Stimulated activated CD8-positive, alpha-beta memory T cell treated with anti-CD3 and anti-CD28 coated beads, Interleukin-4, amount 100 ng/mL, for 4 hours (primary cell): ENCODE measurements at places on chromosomes 3 and 15.

GRCh38 chr3:52529376-52530333 is 4.0 kb downstream of the NT5DC2 start:
- no peak for DNase-seq

DNA sequence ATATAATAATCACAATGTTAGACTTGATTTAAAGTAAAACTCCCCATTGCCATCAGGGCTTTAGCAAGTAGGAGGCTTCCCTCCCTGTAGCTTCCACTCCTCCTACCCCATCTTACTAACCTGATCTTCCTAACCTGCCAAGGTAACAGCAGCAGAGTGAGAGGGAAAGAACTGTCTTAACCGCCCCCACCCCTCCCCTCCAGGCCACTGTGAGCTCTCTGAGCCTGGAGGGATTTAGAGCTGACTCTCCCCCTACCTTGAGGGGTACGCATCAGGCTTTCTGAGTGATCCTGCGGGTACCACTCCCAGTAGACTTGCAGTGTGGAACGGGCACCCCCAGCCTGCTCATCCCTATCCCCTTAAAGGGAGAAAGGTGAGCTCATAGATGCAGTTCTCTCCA is 11.4 kb upstream of the PRSS50 start:
- DNase-seq, result no peak

GRCh38 chr15:87716422-87716821 is 540.1 kb downstream of the NTRK3 start:
- no peak for DNase-seq

DNA sequence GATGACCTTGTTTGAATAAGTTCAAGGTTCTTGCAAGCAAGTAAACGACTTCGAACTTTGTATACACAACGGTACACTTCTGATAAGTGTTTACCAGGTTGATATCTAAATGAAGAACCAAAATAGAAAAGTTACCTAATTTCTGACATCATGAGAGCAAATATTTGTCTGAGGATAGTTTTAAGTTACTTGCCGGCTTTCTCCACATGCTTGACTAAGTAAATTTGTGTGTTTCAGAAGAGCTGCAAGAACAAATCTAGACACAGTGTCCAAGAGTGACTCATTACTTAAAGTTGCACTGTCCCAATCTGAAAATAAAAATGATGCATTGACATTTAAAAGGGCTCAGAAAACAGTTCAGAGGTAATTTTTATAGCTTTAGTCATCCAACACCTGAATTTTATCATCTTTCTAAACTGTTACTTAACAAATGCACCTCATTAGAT is 115.1 kb downstream of the HERC1 start:
- DNase-seq, result no peak

DNA sequence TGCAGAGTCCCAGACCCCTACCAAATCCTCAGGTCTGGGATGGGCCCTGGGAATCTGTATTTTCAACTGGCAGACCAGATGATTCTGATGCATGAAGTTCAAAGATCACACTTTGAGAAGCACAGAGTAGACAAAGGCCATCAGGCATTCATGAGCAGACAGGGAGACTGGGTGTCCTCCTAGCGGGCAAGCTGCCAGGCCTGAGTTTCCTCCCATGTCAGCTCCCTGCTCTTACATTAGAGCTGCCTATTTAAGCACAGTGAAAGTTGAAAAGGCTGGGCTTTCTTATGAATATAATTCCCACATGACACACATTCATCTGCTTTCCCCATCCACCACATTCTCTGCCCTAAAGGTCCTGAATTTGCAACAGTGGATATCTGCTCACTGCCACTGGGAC is 14.0 kb downstream of the CAPN3 start:
- no peak for DNase-seq

- no peak for DNase-seq
Observed at GRCh38 chr3:14570089-14570488, 29.9 kb upstream of the GRIP2 start.

- DNase-seq, result no peak
Observed at GRCh38 chr3:29353807-29354206, 72.9 kb downstream of the RBMS3 start.

- DNase-seq, result no peak
Observed at GRCh38 chr3:126512026-126512425, 5.5 kb downstream of the UROC1 start.

DNA sequence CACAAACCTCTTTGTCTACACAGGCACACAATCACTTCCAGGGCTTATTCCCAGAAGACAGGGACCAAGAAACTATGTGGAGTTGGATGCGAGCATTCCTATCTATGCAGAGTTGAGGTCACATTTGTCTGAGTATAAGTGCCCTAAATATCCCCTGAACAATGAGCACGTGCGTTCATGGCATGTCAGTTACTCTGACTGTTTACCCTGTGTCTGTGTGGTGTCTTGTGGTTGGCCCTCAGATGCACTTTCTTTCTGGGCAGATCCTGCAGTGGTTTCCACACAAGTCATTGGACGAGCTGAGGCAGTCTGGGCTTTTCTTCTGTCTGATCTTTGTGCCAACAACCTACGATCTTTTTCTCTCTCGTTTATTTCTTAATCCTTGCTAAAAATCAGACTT is 134.5 kb downstream of the FBN1 start:
- DNase-seq, result no peak

DNA sequence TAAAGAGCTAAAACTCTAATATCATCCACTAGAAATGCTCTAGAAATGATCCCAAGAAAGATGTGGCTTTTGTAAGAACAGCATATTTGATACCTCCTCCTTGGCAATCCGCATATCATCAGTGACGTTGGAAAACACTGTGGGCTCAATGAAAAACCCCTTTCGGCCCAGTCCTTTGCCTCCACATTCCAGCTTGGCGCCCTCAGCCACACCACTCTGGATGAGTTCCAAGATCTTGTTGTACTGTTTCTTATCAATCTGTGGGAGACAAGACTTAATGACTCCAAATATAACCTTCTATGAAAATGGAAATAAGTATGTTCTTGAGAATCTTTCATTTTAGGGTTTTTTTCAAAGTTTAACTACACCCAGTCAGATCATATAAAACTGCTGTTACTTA is 103.6 kb downstream of the ALDH1A2 start:
- DNase-seq, result no peak

DNA sequence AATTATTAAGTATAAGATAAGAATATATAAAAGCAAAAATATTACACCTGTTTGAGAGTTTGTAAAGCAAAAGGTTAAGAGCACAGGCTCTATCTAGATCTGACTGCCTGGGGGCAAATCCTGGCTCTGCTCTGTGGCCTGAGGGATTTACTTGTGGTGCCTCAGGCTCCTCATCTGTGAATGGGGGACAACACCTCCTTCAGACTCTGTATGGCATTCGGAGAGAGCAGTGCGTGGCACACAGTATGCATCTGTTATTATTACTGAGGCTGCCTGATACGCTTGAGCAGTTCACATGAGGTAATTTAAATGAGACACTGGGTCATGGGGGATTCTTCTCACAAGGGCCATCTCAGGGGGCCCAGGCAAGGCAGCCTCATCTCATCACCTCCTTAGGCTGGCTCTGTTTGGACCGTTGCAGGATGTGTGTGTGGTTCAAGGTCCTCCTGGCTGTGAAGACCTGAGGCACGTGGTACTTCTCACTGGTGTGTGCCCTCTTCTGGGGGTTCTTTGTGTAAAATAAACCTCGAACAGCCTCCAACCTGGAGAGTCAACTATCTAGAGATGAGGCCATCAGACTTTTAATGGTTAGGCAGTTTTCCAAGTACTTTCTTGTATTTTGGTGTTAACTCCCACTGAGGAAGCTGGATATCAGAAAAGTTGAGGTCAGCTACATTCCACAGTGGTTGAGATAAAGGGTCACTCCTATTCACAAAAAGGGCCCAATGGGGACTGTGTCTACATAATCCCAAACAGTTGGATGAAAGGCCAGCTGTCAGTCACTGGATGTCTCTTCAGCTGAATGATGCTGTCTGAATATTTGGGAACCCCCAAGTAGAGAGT is 9.0 kb downstream of the GNB5 start:
- no peak for DNase-seq

DNA sequence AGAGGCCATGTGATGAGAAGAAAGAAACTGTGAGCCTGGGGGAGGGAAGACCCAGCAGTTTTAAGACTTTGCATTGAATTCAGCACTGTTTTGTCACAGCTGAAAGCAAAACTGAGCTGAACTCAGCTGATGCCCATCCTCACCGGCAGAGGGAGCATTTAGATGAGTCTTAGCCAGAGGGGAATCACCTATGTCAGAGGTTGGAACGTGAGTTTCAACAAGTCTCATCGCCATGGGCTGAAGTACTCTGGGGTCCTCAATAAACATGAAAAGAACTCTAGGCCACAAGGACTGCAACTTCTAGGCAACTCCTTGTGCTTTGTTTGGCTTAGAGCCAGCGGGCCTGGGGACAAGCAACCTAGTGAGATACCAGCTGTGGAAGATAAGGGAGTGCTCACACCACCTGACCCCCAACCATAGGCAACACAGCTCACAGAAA is 324.5 kb downstream of the TBL1XR1 start:
- no peak for DNase-seq

DNA sequence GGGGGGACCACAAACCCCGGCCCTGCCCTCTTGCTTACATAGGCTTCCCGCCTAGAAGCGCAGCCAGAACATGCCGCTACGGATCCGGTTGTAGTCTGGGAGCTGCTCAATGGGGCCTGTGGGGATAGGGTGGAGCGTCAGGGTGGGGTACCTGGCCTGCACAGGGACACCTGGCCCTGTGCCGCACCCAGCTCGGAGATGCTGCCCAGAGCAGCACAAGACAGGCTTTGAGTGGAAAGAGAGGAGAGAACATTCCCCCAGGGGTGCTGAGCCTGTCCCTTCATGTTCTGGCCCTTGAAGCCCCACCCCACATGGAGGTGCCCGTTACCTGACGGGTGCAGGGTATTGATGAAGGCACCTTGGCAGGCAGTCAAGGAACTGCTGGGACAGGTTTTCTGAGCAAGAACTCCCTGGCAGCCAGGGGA is 4.0 kb upstream of the COL7A1 start:
- DNase-seq, result no peak

DNA sequence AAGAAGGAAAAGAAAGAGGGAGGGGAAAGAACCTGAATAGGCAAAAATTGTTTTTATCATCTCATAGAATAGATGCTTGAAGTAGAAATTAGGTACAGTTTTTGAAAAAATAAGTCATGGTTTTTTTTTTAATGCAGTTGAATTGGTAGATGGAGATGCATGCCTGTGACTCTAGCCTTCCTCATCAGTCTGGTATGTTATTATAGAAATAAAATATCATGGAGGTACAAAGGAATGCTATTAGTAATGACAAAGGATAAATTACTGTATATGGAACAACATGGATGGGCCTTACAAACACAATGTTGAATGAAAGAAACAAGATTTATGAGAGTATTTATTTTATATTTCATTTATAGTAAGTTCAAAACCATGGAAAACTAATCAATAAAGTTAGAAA is 162.4 kb upstream of the GALNT15 start:
- no peak for DNase-seq

DNA sequence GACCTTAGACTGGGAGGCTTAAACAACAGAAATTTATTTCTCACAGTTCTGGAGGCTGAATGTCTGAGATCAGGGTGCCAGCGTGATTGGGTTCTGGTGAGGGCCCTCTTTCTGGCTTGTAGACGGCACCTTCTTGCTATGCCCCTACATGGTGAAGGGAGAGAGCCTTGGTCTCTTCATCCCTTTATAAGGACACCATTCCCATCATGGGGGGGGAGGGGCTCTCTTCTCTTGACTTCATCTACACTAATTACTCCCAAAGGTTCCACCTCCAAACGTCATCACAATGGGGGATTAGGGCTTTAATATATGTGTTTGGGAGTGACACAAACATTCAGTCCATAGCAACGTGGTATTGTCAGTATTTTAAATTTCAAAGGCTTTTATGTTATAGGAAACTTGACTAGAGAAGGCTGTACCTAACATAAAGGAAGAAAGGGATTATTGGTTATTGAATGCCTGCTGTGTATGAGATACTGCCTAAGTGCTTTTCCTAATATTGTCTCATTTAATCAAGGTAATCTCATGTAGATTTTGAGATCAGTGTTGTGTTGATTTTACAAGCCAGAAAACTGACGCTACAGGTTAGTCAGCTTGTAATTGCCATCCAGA is 20.9 kb downstream of the SYN2 start:
- no peak for DNase-seq

GRCh38 chr15:40082195-40082883 is 26.3 kb downstream of the BMF start:
- no peak for DNase-seq

DNA sequence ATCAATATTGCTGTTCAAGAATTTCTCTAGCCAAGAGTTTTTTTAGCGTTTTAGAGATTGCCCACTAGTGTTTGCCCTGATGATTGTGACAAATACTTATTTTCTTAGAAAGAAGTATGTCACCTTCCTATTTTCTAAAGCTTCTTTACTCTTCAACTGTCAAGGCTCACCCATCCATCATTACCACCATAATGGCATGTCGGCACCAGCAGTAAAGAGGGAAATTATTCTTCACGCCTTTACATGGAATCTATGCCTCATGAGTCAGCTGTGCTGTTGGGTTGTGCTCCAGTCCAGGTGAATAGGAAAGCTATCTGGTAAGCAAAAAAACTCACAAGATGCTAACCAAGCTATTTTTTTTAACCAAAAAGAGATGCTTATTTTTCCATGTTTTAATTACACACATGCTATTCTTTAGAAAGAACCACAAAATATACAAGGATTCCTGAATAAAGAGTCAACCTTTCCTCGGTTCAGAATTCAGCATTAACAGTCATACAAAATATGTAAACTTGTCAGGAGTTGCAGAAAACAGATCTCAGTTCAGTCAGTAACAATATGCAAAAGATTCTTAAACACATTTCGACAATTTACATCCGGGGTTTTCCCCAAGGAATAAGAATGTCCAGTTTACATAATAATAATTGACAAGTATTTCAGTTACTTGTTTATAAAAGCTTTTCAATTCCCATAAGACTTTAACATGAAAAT is 128.0 kb downstream of the ATP8B4 start:
- no peak for DNase-seq

DNA sequence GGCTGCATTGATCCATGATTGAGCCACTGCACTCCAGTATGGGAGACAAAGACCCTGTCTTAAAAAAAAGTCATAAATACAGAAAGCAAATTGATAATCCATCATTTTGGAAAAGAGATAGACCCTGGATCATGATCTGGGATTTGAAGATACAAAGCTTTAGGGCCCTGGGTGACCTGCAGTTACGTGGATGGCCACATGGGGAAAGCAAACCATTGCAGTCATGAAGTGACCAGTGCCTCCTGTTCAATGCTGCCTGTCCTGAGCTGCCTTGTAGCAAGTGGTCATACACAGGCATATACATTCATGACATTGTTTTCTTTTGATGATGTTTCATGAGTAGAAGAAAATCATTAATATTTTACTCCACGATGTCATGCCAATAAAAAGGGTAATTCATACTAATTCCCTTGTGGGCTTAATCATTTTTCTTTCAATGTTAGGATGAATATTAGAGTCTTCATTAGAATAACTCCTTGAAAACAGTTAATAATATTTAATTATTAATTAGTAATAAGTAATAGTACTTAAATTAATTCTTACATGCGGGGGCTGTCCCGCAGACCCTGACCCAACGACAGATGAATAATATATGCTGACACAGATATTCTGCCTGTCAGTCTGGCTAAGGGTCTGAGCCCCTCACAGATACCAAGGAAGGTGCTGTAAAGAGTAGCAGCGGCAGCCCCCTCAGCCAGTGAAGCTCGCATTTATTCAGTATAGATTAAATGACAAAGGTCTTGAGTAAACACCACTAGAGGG is 109.0 kb upstream of the UNC13C start:
- no peak for DNase-seq

GRCh38 chr3:127174715-127175140 is 18.2 kb upstream of the PRR23E start:
- DNase-seq, result no peak
